Jurkat, Clone E6-1 (cell line): ENCODE measurements at places on chromosomes 3 and 15.

DNA sequence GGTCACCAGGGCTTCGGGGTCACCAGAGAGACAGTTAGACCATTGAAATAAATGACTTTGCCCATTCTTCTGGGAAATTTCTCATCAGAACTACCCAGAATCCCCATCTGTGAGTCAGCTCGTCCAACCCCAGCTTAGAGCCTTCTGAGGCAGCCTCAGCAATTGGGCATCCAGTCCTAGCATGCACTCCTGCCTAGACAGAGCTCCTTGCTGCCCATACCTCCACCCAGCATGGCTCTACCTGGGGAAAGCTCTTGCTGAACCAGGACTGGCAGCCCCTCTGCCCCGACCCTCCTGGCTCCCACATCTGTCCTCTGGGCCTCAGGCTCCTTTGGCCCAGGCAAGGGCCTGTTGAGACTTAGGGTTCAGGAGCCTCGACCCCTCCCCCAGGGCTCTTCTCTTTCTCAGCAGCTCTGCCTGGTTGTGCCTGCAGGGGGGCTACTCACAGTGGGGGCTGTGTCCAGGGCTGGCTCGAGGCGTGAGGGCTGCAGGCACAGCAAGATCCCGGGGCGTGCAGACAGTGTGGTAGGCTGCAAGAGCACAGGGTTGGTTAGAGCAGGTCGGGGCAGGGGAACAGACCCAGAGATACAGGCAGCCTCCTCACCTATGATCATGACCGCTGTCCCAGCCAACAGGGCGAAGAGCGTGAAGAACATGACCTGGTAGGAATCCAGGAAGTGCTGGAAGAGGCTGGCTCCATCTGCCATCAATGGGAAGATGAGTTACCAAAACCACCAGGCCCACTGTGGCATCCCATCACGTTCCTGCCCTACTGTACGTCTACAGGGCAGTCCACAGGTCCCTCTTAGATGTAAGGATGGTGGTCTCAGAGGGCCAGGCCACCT is 101.3 kb downstream of the NUP210 start:
- DNase-seq = no peak

DNA sequence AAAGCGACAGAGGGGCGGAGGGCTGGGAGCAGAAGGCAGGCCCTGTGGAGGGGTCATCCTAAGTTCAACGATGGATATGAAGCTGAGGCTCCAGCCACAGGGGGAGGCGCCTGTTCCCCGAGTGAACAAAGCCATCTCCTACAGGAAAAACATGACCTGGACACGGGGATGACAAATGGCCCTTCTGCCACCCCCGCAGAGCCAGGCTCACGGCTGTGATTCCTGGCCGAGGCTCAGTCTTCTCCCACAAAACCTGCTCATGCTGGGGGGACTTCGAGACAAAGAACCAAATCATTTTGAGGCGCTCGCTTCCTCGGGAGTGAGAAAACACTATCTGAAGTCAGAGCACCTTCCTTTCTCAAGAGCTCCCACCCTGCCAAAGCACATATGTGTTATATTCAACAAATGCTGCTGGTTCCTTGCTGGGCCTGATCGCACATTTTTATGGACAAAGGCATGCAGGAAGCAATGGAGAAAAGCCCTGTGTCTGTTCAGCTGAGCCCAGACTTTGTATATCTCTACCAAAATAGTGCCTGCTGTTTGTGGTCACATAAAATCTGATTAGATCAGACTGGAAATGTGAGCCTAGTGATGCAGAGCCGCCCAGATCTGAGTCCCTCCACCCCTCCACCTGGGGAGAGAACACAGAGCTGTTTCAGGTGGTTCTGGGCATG is 5.6 kb downstream of the RBP1 start:
- no peak for DNase-seq

GRCh38 chr3:134896696-134897095 is 101.6 kb downstream of the EPHB1 start:
- no peak for DNase-seq

DNA sequence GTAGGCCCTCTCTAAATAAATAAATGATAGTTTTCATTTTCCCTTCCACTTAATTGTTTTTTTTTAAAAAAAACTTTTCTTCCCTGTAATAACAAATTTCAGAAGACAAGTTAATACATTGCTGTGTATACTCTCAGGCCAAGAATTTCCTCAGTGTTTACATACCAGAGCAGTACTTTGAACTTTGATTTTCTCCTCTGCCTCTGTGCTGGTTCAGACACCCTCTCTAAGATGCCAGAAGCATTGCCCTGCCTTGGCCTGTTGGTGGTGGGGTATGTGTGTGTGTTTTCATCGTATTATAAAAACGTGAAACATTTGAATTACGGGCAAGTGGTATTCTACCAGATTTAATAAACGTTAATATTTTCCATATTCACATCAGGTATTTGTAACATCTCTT is 70.1 kb downstream of the SMAD3 start:
- no peak for DNase-seq

GRCh38 chr3:127193341-127193740 is 410 bp downstream of the PRR23E start:
- DNase-seq = no peak

DNA sequence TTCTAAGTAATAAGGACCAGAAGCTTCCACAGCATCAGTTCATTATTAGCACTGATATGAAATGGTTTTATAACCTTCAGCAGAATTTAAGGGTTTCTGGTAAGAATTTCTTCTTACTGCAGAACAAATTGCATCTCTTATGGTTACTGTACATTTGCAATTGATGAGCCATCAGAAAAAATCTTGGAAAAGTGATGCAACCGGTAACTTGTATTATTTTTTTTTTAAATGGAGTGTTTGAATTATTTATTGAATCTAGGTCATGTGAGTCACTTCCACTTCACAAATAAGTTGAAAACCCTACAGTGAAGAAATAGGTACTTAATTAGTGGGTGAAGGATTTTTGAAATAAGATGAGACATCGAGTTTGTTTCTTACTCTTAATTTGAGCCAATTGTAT is 786.0 kb downstream of the TUSC7 start:
- DNase-seq = no peak

DNA sequence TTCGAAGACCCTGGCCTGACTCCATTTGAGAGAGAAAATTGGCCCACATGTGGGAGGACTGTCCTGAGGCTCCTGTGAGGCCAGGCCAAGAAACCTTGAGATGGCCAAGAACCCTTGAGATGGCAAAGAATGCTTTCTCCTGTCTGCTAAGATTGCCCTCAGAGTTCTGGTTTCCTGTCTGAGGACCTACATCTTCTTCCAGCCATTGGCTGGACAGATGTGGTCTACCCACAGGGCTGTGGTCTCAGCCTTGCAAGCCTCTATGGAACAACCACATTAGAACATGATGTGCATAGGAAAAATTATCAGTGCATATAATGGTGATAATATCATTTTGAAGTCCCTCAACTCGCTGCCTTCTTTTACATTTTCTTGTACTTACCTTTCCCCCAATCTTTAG is 10.8 kb upstream of the RASA2 start:
- no peak for DNase-seq

GRCh38 chr3:27467545-27467944 is 16.6 kb downstream of the SLC4A7 start:
- DNase-seq = peak; percentile 58

GRCh38 chr3:191076903-191077552 is 122.0 kb upstream of the OSTN start:
- DNase-seq = no peak

- peak; percentile 40 for DNase-seq
Measured at GRCh38 chr3:11651900-11652299, 8.2 kb upstream of the VGLL4 start.

- no peak for DNase-seq
Measured at GRCh38 chr3:167743799-167744198, 8.3 kb downstream of the SERPINI1 start.
